ENCODE measurements at places on chromosomes 11 and 22.

DNA sequence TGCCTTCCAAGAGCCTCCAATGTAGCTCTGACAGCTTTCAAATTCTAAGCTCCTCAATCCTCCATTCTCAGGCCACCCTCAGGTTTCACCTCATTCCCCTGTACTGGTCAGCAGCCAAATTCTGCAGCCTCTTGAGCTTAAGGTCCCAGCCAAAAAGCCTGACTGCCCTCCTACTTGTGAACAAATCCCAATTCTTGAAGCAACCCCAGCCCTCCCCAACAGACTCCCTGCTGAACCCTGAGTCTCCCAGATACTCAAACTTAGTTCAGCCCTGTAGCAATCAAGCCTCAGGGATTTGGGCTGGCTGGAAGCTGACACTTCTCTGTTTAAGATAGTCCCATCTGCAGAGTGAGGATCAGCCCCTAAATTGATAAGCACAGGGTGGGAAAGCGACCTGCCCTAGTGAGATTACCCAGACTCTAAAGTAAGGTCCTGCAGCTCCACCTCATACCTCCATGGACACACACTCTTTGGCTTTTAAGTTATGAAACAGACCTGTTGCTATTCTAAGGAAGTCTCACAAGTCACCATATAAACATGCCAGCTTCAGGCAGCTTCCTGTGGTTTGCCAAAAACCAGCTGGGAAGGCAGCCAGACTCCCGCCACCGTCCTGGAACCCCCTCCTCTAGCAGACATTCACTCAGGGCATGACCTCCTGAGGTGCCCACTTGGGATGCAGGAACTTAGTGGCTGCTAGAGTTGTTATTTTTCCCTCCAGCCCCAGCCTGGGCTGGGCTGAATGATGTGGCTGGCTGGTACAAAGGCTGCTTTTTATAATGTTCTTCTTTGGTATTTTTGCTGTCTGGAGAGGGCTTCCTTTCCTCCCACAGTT is 82.5 kb upstream of the PICALM start:
- DNase-seq: peak; percentile 27

DNA sequence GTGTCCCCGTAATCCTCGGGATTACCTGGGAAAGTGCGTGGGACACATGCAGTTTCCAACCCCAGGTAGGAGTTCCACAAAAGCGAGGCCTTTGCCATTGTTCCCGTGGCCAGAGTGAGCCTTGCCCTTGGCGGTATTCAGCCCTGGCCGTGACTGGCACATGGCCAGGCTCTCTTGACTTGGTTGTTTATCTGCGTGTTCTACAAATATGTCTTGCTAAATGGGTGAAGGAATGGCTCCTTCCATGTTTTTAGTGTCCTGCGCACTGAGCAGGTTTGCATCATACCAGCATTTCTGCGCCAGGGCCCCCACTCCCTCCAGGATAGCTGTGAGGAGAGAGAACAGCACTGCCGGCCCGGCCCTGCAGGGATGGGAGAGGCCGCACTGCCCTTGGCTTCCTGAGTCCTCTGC is 20.0 kb downstream of the POLR3H start:
- no peak for DNase-seq

DNA sequence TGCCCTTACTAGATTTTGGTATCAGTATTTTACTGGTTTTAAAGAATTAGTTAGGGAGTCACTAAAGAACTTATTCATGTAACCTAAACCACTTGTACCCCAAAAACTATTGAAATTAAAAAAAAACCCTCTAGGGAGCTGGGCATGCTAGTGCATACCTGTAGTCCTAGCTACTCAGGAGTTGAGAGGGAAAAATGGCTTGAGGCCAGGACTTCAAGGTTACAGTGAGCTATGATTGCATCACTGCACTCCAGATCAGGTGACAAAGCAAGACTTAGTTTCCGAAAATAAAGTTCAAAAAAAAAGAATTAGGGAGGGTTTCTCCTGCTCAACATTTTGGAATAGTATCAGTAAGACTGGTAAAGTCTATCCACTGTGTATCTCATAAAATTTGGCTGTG is 364.4 kb upstream of the LUZP2 start:
- DNase-seq: no peak

- no peak for DNase-seq
Measured at GRCh38 chr22:48760481-48761390, 1066.9 kb downstream of the BRD1 start.

GRCh38 chr11:12723421-12724300 is 49.4 kb downstream of the TEAD1 start:
- no peak for DNase-seq

- DNase-seq: no peak
Measured at GRCh38 chr11:72081821-72082453, 1.3 kb downstream of the LRRC51 start.

- no peak for DNase-seq
Measured at GRCh38 chr11:86630229-86630981, 42.0 kb downstream of the ME3 start.

All from suppressor macrophage (primary cell).